ENCODE measurements at places on chromosomes 13 and 19.

- DNase-seq: no peak
Measured at GRCh38 chr13:80787604-80788003, 446.7 kb upstream of the SPRY2 start.

DNA sequence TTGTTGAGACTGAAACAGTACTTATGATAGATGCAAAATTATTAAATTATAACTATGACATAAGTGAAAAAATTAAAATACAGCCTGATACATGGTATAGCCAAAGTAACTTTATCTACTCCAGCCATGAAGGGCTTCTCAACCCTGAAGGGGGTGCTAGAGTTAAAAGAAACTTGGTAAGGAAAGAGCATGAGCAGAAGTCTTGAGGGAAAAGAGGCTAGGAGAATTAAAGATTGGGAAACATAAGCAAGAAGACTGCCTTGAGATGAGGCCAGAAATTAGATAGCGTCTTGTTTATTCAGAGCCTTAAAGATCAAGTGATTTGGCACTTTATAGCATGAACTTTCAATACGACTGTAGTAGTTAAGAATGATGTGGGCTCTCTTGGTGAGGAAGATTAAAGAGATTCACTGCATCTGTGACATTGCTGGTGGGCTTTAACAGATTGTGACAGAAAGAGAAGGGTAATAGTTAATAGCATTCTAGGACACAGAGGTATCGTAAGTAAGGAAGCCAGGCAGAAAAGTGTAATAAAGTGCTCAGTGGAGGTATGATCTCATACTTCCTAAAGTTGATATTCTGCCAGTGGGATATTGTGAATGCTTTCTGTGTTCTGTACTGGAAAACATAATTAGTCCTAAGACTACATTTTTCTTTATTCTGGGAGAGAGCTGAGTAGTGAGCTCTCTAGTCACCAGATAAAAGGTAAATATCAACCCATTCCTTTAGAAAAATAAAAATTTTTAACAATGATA lies 385.4 kb upstream of the PRR20A start:
- no peak for DNase-seq

- DNase-seq: no peak
Measured at GRCh38 chr13:35534343-35534742, 57.9 kb upstream of the MAB21L1 start.

DNA sequence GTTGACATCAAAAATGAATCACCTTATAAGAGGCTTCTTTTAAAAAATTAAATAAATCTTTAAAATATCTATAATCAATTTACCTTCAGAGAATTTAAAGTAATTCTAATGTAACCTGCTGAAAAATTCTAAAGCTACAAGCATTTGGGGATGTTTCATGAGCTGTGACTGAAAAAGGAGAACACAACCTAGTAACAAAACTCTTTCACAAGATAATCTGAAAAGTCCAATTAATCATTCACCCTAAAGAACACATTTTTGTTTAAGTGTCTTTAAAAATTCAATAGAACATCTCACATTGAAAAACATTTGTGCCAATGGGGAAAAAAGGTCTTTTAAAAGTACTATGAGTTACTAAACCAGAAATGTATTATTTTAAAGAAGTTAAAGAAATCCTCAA lies 22.8 kb downstream of the KLF12 start:
- DNase-seq: no peak

Data from hematopoietic multipotent progenitor cell treated with erythropoietin and hydrocortisone succinate and interleukin-3 and kit ligand, for 17 days (in vitro differentiated cells).